Activated naive CD4-positive, alpha-beta T cell treated with anti-CD3 and anti-CD28 coated beads, Interleukin-2, amount 10 ng/mL, durations not matched to agents 7 days and 5 days (primary cell): ENCODE measurements at places on chromosomes 6 and 20.

- peaks cover 12% of the 10 kb centered on the region for H3K27me3 ChIP-seq
- no peaks in the 10 kb centered on the region for H3K36me3 ChIP-seq
- H3K27ac ChIP-seq = no peak overlapping the region
- H3K4me3 ChIP-seq = no peak overlapping the region
- no peak for DNase-seq
- H3K4me1 ChIP-seq = peaks cover 6% of the 10 kb centered on the region
Measured at GRCh38 chr6:7373739-7374138, 15.8 kb downstream of the CAGE1 start.

GRCh38 chr6:122401104-122401503, 1.7 kb downstream of the HSF2 start:
- H3K27ac ChIP-seq = no peak overlapping the region
- peak overlapping the region; percentile 98 for H3K4me3 ChIP-seq
- no peaks in the 10 kb centered on the region for H3K27me3 ChIP-seq
- H3K36me3 ChIP-seq = peaks cover 15% of the 10 kb centered on the region
- no peak for DNase-seq

- no peaks in the 10 kb centered on the region for H3K36me3 ChIP-seq
- H3K4me3 ChIP-seq = no peak overlapping the region
- no peaks in the 10 kb centered on the region for H3K27me3 ChIP-seq
- no peak for DNase-seq
Measured at GRCh38 chr6:21033575-21034026, 499.3 kb downstream of the CDKAL1 start.

DNA sequence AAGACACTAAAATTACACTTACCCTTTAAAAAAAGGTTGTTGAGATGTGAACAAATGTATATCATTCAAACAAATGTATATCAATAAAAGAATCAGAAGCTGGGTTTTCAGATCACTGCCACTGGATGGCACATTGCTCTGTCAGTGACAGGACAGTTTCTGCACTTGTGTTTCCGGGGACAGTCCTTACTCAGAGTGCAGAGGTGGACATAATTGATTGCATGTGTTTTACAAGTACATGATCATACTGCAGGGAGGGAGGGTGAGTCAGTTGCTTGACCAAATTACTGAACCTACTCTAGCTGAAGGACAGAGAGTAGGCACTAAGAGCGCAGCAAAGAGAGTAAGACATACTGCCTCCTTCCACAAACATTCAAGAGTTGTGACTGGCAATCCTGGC, 302.3 kb downstream of the TENT5A start:
- H3K27me3 ChIP-seq = no peaks in the 10 kb centered on the region
- H3K27ac ChIP-seq = no peak overlapping the region
- H3K36me3 ChIP-seq = no peaks in the 10 kb centered on the region
- no peaks in the 10 kb centered on the region for H3K4me1 ChIP-seq
- H3K4me3 ChIP-seq = no peak overlapping the region

DNA sequence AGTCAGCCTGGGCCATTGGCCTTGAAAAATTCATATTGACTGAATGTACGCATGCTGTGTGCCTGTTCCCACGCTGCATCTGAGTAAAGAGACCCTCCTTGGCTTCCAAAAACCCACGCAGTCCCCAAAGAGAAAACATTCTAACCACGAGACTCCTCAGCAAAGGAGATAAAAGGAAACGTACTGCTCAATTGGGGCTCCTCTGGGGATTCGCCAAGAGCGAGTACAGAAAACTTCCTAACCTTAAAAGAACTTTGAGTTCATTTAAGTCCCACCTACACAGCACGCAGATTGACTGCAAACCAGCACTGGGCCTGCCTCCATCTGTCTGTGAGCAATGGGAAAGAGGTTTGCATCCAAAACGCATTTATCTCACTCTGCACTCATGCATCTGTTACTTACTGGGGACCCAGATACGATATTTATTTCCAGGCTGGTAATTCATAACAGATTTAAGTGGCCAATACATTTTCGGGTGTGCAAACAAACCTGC, 505.9 kb upstream of the CHD6 start:
- H3K36me3 ChIP-seq = no peaks in the 10 kb centered on the region
- H3K4me1 ChIP-seq = no peaks in the 10 kb centered on the region
- H3K4me3 ChIP-seq = no peak overlapping the region
- no peaks in the 10 kb centered on the region for H3K27me3 ChIP-seq

DNA sequence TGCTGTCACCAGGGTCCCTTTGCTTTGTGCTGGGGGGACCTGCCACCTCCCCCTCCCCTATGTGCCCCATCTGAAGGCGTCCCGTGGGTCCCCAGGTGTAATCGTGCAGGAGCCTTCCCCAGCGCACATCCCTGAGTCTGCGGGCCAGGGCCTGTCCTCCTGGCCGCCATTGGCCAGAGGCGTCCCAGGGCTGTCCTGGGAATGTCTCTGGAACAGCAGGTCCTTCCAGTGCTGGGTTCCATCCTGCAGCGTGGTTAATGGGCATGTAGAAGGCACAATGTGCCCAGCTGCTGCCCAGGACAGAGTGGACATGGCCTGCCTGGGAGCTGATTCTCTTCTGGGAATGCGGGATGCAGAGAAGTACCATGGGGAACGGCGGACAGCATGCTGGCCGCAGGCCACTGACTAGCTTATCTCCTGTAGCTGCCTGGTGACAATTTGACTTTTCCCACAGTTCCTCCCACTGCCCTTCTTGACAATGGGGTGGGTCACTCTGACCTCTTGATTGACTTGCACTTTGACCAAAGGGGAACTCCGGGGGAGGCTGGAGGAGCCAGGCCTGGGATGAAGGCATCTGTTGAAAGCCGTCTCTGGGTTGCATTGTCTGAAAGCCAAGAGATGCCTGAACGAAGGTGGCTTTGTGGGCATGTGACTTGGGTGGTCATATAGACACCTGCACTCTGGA, 64.0 kb downstream of the CTCFL start:
- H3K27ac ChIP-seq = peak overlapping the region; percentile 64
- no peak overlapping the region for H3K4me3 ChIP-seq
- H3K27me3 ChIP-seq = peaks cover 78% of the 10 kb centered on the region
- no peak for DNase-seq
- no peaks in the 10 kb centered on the region for H3K36me3 ChIP-seq

DNA sequence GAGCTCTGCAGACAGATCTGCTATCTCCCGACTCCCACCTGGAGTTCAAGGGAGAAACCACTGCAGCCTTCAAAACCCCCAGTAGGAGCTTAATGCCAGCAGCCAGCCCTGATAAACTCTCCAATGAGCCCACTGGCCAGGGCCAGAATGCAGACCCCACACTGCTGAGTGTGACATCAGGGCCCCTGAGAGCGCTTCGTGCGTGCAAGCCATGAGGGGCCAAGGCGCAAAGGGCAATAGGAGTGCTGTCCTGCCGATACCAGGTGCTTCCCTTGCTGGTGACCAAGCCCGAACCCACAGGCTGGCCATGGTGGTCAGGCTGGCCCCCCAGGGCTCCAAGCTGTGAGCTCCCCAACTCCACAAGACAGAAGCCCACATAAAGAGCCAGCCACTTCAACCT, 33.2 kb upstream of the CST7 start:
- H3K27ac ChIP-seq = no peak overlapping the region
- no peak overlapping the region for H3K4me3 ChIP-seq
- peaks cover 21% of the 10 kb centered on the region for H3K27me3 ChIP-seq
- no peak for DNase-seq
- H3K36me3 ChIP-seq = no peaks in the 10 kb centered on the region

- no peaks in the 10 kb centered on the region for H3K4me1 ChIP-seq
- no peak overlapping the region for H3K27ac ChIP-seq
- peaks cover 8% of the 10 kb centered on the region for H3K27me3 ChIP-seq
- H3K36me3 ChIP-seq = no peaks in the 10 kb centered on the region
Measured at GRCh38 chr6:46720401-46720800, 14.8 kb downstream of the PLA2G7 start.

DNA sequence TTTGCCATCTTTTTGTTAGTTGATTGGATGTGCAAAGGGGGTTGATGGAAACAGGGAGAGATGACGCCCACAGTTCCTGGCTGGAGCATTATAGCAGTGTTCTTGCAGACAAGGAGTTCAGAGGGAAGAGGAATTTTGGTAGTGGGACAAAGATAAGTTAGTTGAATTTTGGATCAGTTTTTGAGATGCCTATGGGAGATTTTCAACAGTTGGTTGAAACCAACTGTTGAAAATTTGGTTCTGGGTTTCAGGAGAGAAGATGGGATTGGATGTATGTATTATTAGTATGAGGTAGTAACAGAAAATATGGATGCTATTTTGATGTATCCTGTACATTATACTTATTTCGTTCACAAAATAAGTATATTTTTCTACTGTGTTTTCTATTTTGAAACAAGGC, 274.2 kb downstream of the CDKAL1 start:
- peaks cover 12% of the 10 kb centered on the region for H3K36me3 ChIP-seq
- H3K4me1 ChIP-seq = no peaks in the 10 kb centered on the region
- H3K27ac ChIP-seq = no peak overlapping the region
- H3K27me3 ChIP-seq = no peaks in the 10 kb centered on the region
- no peak for DNase-seq

DNA sequence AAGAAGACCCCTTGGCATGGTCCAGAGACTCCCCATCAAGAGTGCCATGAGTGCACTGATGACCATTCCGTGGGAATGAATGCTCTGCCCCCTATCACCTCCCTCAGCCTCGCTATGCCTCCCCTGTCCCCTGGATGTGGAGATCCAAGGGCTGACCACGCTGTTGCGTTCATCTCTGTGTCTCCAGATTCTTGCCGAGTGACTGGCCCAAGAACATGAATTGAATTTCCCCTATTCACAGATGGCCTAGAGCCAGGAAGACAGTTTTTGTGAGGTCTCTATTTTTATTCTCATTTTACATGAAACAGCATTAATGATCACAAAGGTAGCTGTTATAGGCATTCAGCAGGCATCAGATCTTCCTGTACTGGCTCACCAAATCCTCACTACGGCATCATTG, 33.6 kb downstream of the MAFB start:
- no peak overlapping the region for H3K4me3 ChIP-seq
- H3K27ac ChIP-seq = no peak overlapping the region
- H3K36me3 ChIP-seq = no peaks in the 10 kb centered on the region

GRCh38 chr20:25541676-25542075, 43.7 kb downstream of the NINL start:
- no peak overlapping the region for H3K27ac ChIP-seq
- no peak for DNase-seq
- no peaks in the 10 kb centered on the region for H3K36me3 ChIP-seq
- H3K27me3 ChIP-seq = no peaks in the 10 kb centered on the region
- H3K4me3 ChIP-seq = no peak overlapping the region
- H3K4me1 ChIP-seq = no peaks in the 10 kb centered on the region

DNA sequence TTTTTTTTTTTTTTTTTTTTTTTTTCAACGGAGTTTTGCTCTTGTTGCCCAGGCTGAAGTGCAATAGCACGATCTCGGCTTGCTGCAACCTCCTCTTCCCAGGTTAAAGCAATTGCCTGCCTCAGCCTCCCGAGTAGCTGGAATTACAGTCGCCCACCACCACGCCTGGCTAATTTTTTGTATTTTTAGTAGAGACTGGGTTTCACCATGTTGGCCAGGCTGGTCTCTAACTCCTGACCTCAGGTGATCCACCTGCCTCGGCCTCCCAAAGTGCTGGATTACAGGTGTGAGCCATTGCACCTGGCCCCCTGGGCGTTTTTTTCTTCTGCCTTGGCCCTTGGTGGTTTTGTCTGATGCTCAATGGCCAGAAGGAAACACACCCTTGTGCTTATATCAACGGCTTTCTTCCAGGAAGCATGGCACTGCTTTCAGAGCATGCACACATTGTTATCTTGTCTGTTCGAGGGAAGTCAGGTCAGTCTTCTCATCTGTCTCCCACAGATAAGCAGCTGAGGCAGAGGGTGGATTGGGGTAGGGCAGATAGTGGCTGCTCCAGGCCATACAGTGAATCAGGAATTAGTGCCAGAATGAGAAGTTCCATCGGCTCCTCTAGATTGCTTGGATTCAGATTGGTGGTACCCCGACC, 203.1 kb downstream of the TSHZ2 start:
- DNase-seq = no peak
- no peak overlapping the region for H3K4me3 ChIP-seq
- H3K36me3 ChIP-seq = no peaks in the 10 kb centered on the region
- H3K27ac ChIP-seq = no peak overlapping the region
- H3K4me1 ChIP-seq = peaks cover 2% of the 10 kb centered on the region
- H3K27me3 ChIP-seq = no peaks in the 10 kb centered on the region

DNA sequence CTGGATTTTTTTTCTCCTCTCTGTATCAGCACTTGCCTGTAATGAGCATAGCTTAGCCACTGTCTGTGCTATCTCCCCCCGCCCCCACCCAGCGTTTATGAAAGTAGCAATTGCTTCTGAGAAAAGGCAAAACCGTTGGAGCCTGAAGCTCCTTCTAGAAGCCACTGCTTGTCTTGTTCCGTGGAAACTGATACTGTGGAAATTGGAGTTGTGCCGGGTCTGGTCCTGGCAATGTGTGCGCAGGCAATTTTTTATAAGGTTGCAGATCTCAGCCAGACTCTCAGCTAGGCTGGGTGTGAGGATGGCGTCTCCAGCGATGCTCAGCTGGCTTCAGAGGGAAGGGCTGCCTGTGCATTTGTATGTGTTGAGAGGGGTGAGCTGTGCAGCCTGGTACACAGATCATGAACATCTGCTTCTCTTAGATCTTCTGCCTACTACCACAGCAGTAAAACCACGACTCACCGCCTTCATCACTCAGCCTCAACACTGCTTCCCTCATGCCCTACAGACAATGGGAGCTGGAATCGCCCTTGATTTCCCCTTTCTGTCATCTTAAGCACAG, 72.4 kb upstream of the GTSF1L start:
- peaks cover 22% of the 10 kb centered on the region for H3K4me1 ChIP-seq
- peaks cover 15% of the 10 kb centered on the region for H3K27me3 ChIP-seq
- no peak for DNase-seq
- H3K27ac ChIP-seq = no peak overlapping the region

- DNase-seq = no peak
- H3K27ac ChIP-seq = no peak overlapping the region
- H3K36me3 ChIP-seq = no peaks in the 10 kb centered on the region
- no peaks in the 10 kb centered on the region for H3K27me3 ChIP-seq
- H3K4me1 ChIP-seq = no peaks in the 10 kb centered on the region
- H3K4me3 ChIP-seq = no peak overlapping the region
Measured at GRCh38 chr20:9626357-9626756, 112.0 kb downstream of the LAMP5 start.

DNA sequence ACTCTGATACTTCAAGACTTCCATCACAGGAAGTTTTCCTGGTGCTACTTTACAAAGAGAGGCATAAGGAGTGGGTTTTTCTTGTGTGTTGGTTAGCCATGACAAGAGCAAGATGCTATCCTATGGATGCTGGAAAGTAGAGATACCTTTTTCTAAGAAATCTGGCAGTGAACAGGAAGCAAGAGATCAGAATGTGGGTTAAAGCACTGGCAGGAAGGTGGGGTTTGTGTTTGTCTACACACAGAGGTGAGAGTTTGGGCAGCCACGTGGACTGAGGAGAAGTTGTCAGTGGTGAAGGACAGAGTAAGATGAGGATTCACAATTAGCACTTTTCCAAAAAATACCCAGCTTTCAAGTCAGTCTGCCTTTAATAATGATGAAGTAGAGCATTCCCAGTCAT, 17.9 kb downstream of the SLC2A12 start:
- H3K4me1 ChIP-seq = peaks cover 24% of the 10 kb centered on the region
- no peak overlapping the region for H3K27ac ChIP-seq
- H3K27me3 ChIP-seq = peaks cover 12% of the 10 kb centered on the region
- no peak overlapping the region for H3K4me3 ChIP-seq
- H3K36me3 ChIP-seq = peaks cover 2% of the 10 kb centered on the region
- DNase-seq = peak; percentile 37
